NCI-H1694 (cell line): ENCODE measurements at places on chromosomes 1 and 21.

- no peak for DNase-seq
These were observed 206.3 kb downstream of the KIF26B start for GRCh38 chr1:245361065-245361464.

- no peak for DNase-seq
These were observed 13.0 kb downstream of the LSS start for GRCh38 chr21:46215436-46216131.

GRCh38 chr1:1374589-1374928 lies 448 bp downstream of the AURKAIP1 start:
- DNase-seq, result no peak

DNA sequence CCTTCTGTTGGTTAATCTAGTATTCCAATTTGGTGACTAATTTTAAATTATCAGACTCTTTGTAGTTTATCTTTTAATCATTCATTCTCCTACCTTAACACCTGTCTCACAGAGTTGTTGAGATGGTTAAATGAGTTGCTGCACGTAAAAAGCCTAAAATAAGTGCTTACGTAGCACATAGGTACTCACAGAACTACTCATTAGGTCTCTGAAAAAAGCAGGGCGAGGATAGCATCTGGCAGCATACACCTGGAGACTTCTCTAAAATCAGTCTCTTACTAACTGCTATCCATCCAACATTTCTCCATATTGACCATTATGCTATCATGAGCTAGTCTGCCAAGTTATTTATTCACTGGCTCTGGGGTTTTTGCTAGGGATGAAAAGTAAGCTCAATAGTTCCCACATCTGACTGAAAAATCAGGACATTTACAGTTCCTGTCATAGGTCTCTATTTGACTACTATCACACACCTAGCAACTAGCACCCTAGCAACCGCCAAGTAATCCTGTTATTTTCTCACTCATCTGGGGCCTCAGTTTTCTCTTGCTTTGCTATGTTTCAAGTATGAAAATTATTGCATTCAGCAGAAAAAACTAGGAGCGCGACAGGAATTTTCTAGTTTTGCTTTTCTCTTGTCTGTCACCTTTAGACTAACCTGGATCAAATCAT lies 11.2 kb downstream of the CSDE1 start:
- no peak for DNase-seq

- DNase-seq, result no peak
These were observed 65.6 kb downstream of the HHAT start for GRCh38 chr1:210394281-210394821.

DNA sequence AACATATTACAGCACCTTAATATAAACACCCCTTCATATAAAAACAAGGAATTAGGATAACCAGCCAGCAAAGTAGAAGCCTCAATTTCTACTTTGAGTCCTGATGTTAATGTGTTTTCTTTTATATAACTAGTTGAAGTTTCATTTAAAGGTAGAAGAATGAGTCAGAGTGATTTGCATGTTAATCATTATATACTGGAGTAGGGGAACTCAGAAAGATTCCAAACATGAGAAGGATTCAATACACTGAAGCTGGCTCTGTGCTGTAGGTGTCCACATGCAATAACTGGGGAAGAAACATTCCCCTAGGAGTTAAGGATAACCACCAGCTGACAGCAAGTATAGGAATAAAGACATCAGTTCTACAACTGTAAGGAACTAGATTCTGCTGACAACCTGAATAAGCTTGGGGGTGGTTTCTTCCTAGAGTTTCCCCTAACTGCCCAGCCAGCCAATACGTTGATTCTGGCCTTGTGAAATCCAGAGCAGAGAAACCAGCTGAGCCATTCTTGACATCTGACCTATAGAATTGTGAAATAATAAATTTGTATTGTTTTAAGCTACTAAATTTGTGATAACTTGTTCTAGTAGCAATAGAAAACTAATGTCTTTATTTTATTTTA lies 33.4 kb upstream of the RNPC3 start:
- DNase-seq, result no peak

- peak; percentile 37 for DNase-seq
These were observed at the start of gene ADORA1 for GRCh38 chr1:203127666-203128430. Gene ADORA1, plus strand, starts transcription at chr1:203127726. Its CDS starts 1,116 bp downstream, at chr1:203128842.

GRCh38 chr1:88731475-88732269 lies 47.6 kb downstream of the PKN2 start:
- DNase-seq, result peak; percentile 75
